ENCODE measurements at places on chromosomes 2 and 18. TPM values are rescaled to one million over a fixed set of nuclear protein-coding genes. Genes with fewer than 3 reads are reported as not detected.

GRCh38 chr2:30218814-30219213, 12.5 kb upstream of the LBH start:
- H3K27ac ChIP-seq, result no peak overlapping the region
- peaks cover 20% of the 10 kb centered on the region for H3K4me1 ChIP-seq
- H3K36me3 ChIP-seq, result no peaks in the 10 kb centered on the region
- no peak for DNase-seq

DNA sequence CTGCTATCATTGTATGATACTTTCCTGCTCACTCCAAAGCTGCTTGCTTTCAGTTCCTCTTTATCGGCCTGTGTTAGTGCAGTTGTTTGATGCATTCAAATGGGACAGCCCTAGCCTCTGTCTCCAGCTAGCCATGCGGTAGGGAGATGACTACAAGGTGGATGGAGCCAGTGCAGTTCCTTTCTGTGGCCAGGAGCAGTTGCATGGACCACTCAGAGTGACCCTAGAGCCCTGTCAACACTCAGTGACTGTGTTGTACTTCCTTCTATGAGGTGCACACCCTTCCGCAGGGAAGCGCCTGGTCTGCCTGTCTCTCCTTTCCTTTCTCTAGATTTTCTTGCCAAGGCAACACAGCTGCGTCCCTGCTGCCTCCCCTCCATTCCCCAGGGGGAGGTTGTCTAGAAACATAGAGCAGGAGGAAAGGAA, 33.8 kb downstream of the KCNS3 start:
- H3K4me1 ChIP-seq, result peaks cover 19% of the 10 kb centered on the region
- H3K27ac ChIP-seq, result no peak overlapping the region
- H3K4me3 ChIP-seq, result no peak overlapping the region
- DNase-seq, result no peak
- H3K36me3 ChIP-seq, result no peaks in the 10 kb centered on the region

GRCh38 chr2:140584471-140584870, 1546.3 kb downstream of the LRP1B start:
- no peak overlapping the region for H3K27ac ChIP-seq
- DNase-seq, result no peak
- no peak overlapping the region for H3K4me3 ChIP-seq
- no peaks in the 10 kb centered on the region for H3K4me1 ChIP-seq

MEMO1 gene
- 36.4 TPM for total RNA-seq

- no peaks in the 10 kb centered on the region for H3K4me1 ChIP-seq
- no peaks in the 10 kb centered on the region for H3K27me3 ChIP-seq
- DNase-seq, result no peak
- H3K27ac ChIP-seq, result no peak overlapping the region
- H3K36me3 ChIP-seq, result no peaks in the 10 kb centered on the region
- H3K4me3 ChIP-seq, result no peak overlapping the region
Observed at GRCh38 chr2:166516712-166517303, 22.8 kb upstream of the SCN7A start.

MYCN gene
- 1.2 TPM for total RNA-seq

GRCh38 chr2:204395539-204395938, 149.7 kb upstream of the PARD3B start:
- no peaks in the 10 kb centered on the region for H3K36me3 ChIP-seq
- no peak for DNase-seq
- no peaks in the 10 kb centered on the region for H3K4me1 ChIP-seq
- no peak overlapping the region for H3K4me3 ChIP-seq
- no peaks in the 10 kb centered on the region for H3K27me3 ChIP-seq
- no peak overlapping the region for H3K27ac ChIP-seq

ANO7 gene
- total RNA-seq, result 0.42 TPM
